Stimulated activated CD4-positive, alpha-beta T cell treated with anti-CD3 and anti-CD28 coated beads, Interleukin-4, amount 100 ng/mL, for 1 hour (primary cell): ENCODE measurements at places on chromosomes 1 and 21.
A peak's percentile ranks its signal among the peaks of the same experiment; 100 is the strongest.

- DNase-seq = no peak
Observed at GRCh38 chr1:75559136-75559535, 51.8 kb downstream of the SLC44A5 start.

DNA sequence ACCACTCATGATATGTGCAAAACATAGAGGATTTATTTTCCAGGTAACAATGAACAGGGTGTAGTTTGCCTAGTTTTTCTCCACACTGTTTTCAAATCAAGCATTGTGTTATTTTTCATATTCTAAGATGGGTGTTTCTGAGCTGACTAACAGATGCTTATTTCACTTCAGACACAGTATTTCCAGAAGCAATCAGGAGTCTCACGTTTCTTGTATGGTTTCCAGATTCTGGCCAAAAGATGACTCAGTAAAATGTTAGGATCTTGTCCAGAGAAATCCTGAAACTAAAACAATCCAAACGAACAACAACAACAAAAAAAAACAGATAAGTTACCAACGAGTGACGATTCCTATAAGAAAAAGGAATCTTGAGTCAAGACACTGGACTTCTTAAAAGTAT is 5.3 kb downstream of the UTS2 start:
- DNase-seq = no peak

DNA sequence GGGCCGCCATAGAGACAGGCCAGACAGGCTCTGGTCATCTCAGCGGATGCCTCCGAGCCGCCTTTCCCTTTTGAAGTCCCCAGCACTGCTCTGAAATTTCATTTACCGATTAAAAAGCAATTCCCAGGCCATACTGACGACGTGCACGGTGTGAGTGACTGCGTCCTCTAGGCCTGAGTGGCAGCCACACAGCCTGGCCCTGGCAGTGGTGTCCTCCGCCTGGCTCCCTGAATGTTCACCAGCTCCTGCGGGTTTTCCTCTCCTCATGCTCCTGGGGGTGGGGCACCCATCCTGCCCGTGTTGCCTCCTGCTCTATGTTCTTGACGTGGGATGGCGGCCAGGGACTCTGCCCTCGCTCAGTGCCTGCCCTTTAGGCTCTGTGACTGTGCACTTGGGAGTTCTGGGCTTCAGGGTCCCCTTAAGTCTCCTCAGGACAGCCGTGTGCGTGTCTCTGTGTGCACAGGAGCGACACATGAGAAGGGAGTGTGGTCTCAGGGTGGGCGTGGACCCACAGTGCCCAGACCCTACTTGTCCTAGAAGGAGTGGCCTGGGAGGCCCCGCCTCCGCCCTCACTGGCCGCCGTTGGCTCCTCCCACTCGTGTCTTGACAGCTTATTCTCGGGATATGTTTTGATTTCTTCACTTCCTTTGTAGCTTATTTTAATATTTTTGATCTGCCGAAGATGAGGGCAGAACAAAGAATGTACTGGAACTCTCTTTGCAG is 3.6 kb downstream of the SKI start:
- DNase-seq = peak; percentile 70

- no peak for DNase-seq
Observed at GRCh38 chr1:163709636-163710035, 387.9 kb downstream of the NUF2 start.

DNA sequence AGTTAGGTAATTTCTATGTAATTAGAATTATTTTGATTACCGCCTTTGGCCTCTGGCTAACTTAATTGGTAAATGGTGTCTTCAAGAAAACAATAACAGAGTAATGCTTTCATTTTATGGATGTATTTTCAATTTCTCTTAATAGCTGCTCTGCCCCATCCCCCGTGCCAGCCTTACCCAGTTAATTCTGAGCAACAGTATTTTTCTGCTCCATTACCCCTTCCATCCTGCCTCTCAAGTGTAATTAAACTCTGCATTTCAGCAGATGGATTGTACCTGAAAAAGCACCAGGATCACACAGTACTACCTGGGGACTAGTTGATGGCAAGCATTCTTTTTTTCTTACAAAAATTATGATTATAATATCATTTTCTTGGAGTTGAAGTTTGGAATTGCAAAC is 104.2 kb downstream of the KIAA0319L start:
- no peak for DNase-seq

DNA sequence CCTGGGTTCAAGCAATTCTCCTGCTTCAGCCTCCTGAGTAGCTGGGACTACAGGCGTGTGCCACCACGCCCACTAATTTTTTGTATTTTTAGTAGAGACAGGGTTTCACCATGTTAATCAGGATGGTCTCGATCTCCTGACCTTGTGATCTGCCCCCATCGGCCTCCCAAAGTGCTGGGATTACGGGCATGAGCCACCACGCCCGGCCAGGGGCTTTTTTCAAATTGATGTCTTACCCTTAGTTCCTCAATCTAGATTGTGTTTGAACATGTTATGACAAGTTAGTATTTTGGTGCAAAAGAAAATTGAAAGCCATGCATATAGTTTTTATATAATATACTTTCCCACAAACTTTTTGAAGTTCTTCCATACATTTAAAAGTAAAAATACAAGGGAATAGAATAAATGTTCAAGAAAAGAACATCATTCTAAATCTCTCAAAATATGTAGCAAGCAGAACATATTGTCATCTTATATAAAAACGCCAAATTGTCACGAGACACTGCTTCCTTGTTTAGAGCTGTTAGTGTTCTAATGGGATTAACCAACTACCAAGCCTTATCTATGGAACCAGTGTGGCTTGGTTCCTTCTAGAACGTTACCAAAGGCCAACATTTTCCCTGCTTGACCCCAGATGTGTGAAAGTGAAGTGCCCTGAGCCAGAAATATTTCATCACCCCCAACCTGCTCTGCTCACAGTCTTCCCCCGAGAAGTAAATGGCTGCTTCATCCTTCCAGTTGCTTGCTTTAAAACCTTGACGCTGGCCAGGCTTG is 9.5 kb upstream of the PLEKHM2 start:
- DNase-seq = no peak

GRCh38 chr1:242239398-242239797 is 240.5 kb upstream of the MAP1LC3C start:
- no peak for DNase-seq

DNA sequence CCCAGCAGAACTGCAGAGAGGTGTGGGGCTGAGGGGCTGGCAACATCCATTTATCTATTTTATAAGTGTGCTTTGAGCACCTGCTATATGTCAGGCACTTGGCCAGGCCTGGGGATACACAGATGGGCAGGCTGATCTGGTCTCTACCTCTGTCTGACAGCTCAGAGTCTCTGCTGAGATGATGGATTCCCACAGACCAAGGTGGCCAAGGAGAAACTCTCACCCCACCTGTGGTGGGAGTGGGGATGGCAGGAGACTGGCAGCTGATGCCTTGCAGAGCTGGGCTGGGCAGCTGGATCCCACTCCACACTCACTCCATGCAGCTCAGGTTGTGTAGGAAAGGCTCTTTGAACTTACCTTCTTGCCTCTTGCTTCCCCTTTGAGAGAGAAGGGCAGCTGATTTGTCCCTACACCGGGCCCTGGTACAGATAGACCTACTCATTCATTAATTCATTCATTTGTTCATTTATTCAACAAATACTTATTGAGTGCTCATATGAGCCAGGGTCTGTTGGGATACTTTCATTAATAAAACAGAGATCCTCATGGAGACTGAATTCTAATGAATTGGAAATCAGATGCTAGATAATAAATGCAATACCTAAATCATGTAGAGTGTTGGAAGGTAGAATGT is 9.0 kb downstream of the ADORA1 start:
- DNase-seq = no peak

DNA sequence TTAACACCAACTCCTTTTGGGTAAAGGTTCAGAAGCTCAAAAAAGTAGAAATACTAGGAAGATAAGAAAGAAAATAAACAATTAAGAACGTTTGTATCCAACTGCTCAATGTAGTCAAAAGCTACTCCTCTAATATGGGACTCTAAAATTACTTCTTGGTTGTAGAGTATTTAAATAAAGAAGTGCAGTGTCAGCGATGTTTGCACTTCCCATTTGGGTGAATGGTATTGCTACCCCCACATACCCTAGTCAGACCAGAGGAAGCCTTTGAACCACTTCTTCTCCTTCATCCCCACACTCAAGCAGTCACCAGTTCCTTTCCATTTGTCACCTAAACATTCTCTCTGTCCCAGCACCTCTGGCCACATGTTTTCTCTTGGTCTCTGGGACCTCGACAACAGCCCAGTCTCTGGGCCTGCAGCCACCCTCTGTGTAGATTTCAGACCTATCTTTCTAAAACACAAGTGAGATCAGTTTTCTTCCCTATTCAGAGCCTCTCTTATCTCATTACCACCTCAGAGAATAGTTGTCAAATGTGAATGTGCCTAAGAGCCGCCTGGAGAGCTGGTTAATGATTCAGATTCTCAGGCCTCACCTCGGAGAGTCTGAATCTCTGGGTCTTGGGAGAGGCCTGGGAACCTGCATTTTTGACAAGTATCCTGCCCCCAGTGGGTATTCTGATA is 109.8 kb downstream of the OMA1 start:
- DNase-seq = no peak

- DNase-seq = no peak
Observed at GRCh38 chr1:244757091-244757939, 78.1 kb upstream of the COX20 start.
